CD4-positive, alpha-beta T cell treated with Interleukin-12 subunit alpha and Interleukin-12 subunit beta, for 1 hour (primary cell): ENCODE measurements at places on chromosomes 5 and 9.

DNA sequence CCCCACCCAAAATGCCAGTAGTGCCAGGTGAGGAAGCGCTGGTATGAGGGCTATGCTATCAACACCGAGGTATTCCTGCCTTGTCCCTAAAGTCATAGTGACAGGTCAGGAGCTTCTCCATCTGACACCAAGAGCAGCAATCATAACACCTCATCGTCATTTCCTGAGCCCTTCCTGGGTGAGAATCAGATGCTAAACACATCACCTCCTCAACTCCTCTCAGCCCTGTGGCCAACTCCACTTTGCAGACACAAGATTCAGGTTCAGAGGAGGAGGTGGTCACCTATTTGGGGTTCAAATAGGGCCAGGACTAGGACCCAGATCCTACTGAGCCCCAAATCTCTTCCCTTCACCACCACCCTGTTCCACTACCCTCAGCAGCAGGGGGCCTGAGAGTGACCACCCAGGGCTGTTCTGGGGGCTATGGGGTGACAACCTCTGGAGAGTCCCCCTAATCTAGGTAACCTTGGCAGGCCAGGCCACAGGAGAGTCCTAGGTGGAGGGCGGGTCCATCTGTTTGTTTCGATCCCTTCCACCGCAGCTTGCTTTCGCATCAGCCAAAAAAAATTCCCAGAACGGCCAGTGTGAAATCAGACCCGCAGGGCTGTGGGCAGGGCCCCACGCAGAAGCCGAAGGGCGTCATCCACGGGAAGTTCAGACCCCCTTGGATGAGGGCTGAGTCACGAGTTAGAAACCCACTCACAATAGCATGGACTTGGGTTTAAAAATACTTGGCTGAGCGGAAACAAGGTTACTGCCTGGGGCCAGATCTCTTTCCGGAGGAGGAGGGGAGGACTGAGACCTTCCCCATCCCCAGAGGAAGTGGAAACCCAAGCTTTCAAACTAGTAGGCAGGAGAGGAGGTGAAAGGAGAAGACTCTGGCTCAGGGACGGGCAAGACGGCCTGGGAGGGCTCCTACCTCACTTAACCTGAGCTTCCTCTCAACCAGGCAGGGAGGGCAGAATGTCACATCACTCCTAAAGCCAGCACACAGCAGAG, 8.7 kb downstream of the STK10 start:
- DNase-seq, result peak; percentile 77

GRCh38 chr5:180114304-180115003, 42.9 kb upstream of the RNF130 start:
- no peak for DNase-seq

- DNase-seq, result no peak
Observed at GRCh38 chr5:73266176-73266738, 93.3 kb downstream of the TMEM174 start.

DNA sequence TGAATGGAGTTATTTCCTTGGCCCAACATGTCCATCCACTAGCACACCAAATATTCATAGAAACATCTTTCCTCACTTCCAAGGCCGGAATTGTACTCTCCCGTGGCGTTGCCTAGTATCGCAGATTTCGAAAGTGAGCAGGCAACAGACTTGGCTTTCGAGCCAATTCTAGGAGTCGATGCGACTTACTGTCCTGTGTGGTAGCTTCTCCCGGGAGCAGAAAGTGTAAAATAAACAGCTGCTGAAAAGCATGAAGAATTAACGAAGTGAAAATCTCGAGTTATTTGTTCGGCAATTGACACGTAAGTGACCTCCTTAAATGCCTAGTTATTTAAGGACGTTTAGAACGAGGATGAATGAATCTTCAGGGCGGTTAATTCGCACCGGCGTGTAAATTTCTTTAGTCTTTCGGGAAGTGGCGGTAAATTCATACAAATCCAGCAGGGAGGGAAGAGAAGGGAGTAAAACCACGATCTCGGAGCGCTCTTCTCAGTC, 449 bp upstream of the PCSK5 start:
- peak; percentile 30 for DNase-seq

DNA sequence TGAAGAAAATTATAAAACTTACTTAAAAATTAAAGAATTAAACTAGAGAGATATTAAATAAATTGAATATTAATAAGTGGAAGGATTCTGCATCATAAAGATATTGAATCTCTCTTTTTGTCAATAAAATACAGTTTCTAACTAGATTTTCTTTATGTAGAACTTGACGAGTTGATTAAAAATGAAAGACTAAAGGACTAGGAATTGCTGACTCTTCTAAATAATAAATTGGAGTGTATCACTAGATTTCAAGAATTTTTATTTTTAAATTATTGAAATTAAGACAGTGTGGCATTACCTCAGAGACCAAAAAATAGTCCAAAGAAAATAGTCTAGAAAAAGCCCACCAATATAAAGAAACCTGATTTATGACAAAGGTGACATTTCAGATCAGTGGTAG, 492.4 kb downstream of the CETN3 start:
- DNase-seq, result no peak

DNA sequence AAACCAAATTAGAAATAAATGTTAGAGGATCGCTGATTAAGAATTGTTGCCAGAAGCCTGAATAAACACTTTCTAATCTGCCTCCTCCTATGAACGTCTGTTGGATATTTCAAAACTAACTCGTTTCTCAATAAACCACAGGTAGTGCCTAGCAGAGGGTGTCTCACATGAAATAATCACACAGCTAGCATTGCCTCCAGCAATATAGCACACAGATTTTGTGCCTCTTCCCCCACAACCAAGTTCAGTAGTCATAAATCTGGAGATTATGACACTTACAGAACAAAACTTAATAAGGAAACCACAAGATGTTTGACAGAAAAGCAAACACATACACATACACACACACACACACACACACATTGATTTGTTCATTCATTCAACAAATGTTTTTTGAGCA, 173.2 kb upstream of the CDH10 start:
- DNase-seq, result no peak

DNA sequence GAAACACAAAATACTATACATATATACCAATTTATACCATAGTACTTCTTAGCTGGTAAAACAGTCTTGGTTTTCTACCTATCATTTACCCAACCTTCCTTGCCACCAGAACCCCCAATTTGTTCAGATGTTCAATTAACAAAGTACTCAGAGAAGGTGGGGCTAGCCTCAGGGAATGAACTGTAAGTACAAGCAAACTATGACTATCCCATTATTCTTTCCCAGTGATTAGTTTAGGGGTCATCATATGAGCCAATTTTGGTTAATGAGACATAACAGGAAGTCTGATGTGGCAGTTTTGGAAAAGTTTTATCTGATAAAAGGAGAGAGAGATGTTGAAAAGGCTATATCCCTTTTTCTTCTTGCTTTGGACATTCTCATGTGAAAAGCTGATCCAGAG, 125.8 kb downstream of the DTWD2 start:
- no peak for DNase-seq

- no peak for DNase-seq
Observed at GRCh38 chr9:76787677-76788076, 23.4 kb downstream of the PCA3 start.

- no peak for DNase-seq
Observed at GRCh38 chr5:141633871-141634561, 2.6 kb downstream of the HDAC3 start.
